ENCODE measurements at places on chromosomes 4 and X.

GRCh38 chrX:2479420-2479780 is 21.4 kb downstream of the DHRSX start:
- no peak for DNase-seq

- no peak for DNase-seq
Measured at GRCh38 chr4:7897811-7898210, 41.9 kb downstream of the AFAP1 start.

DNA sequence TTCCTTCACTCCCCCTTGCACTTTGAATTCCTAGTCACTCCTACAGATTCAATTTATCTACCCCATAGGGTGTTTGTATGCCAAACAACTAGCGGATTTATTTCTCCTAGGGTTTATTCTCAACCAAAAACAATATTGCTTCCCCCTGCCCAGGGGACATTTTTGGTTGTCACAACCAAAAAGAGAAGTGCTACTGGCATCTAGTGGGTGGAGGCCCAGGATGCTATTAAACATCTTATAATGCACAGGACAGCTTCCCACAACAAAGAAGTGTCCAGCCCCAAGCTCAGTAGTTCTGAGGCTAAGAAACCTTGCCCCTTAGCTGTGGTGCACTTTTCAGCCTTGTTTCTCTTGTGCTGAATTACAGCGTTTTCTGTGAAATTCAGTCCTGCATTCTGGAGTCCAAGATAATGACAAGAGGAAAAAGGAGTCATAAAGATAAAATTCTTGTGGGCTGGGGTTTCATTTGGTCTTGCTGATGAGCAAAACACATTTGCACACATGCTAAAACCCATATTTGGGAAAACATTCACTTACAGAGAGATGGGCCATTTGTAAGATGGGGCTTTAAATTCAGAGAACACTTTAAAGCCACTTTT is 11.2 kb upstream of the SYTL4 start:
- no peak for DNase-seq

DNA sequence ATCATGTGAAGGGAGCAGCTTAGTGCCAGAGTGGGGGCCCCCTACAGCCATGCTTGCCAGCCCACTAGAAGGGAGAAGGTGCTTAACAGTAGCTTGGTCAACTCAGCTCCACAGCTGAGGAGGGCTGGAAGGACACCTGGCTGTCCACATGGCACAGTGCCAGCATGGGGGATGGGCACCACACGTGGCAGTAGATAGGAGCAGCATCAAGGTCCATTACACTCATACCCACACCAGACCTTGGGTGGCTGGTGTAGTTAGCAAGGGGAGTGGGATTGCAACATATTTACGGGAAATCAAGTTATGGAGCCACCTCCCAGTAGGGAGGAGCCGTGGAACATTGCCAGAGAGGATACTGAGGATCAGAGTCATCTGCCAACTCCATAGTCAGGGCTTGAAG is 37.9 kb upstream of the SLC4A4 start:
- no peak for DNase-seq

DNA sequence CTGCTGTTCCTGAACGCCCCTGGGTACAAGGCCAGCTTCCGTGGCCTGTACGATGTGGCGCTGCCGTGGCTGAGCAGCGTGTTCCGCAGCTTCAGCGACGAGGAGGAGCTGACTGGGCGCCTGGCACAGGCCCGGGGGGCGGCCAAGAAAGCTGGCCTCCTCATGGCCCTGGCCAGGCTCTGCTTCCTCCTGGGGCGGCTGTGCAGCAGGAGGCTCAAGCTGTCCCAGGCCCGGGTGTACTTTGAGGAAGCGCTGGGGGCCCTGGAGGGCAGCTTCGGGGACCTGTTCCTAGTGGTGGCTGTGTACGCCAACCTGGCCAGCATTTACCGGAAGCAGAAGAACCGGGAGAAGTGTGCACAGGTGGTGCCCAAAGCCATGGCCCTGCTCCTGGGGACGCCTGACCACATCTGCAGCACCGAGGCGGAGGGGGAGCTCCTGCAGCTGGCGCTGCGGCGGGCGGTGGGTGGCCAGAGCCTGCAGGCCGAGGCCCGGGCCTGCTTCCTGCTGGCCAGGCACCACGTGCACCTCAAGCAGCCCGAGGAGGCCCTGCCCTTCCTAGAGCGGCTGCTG is 28.2 kb downstream of the SH3TC1 start:
- no peak for DNase-seq

DNA sequence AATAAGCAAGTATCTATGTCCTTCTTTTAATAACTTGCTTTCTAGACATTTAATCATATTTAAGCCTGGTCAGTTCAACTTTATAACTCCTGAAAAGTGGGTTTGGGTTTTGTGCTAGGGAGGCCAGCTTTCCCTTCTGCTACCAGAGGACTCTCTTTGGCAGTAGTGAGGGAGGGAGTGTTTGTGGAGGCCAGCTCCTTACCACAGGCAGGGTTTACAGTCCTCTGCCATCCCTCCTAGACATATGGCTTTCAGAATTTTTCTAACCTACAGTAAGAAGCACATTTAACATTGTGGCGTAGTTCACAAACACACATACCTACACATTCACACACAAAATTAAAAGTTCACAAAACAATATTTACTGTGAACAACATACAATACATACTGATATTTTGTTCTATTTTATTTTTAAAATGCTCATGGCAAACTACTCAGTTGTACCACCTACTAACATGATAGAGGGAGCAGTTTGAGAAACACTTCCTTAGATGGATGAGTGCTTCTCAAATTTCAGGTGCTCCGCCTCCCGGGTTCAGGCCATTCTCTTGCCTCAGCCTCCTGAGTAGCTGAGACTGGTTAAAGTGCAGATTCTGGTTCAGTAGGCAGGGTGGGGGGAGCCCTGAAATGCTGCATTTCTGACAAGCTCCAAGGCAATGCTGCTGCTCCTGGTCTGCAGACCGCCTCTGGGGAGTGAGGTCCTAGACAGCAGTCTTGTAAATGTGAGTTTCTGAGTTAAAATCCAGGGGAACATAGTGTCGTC is 86.7 kb downstream of the PTTG2 start:
- no peak for DNase-seq

DNA sequence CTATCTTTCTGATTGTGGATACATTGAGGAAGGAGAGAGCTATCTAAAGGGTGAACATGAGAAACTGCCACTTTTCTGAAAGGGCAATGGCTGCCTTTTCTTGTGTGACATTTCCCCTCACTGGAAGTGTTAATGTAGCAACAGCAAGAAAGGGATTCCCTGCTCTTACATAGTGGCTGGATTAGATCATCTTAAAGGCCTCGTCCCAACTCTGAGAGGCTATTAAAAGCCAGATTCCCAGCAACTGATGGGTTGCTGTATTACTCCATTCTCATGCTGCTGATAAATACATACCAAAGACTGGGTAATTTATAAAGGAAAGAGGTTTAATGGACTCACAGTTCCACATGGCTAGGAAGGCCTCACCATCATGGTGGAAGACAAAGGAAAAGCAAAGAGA is 33.7 kb upstream of the ADH7 start:
- no peak for DNase-seq

DNA sequence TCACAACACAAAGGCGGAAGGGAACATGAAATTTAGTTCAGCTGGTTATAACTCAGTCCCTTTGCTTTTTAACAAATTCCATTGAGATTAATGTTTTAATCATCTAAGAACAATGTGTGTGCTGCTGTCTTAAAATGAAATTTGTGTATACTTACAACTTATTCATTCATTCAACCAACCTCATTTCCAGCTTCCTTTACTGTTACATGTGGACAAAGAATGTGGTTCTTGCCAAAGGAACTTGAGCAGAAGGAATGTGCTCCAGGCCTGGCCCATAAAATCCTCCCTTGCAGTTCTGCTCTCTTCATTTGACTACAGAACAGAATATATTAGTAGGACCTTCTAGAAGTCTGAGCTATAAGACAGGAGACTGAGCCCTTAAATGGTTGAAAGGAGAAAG is 176.8 kb upstream of the GLRA2 start:
- DNase-seq = no peak

- DNase-seq = no peak
Measured at GRCh38 chrX:38426785-38427184, 74.4 kb downstream of the OTC start.

DNA sequence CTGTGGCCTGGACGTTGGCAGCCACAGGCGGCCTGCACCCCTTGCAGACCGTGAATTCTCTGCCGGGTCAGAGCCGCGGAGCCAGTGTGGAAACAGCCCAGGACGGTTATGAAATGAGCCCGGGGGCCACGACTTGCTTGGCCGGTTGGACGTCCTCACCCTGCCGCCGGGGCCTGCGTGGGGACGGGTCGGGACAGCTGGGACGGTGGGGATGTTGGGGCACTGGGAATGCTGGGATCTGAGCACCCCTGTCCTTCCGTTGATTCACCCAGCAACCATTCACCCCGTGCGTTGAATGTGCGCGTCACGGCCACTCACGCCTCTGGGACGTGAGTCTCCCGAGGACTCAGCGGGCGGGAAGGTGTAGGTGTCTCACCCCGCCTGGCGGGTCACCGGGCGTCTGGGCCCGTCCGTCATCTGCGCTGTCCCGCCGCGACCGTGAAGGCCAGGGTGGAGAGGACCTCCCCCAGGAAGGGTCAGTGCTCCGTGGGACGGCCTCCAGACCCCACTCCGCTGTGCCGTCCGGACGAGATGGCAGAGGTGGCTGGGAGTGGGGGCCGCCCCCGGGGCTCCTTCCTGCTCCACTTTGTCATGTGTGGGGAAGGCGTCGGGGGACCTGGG is 4.5 kb upstream of the PLCXD1 start:
- peak; percentile 11 for DNase-seq

DNA sequence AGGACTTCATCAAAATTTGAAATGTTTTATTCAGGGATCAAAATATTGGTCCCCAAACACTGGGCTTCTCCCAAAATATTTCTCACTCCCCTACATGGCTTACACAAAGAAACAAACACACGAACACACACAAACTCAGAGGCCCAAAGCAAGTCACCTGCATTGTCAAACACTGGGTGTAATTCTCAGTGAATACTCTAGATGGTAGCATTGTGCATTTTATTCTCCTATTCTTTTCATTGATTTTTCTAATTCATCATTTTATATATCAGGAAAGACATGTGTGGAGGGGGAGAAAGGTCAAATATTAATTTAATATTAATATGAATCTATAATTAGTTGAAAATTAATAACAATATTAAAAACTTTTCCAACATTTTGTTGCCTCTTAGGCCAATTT is 72.3 kb upstream of the TNMD start:
- DNase-seq = no peak

- DNase-seq = no peak
Measured at GRCh38 chrX:23980011-23980441, 47.0 kb downstream of the KLHL15 start.

GRCh38 chr4:34187056-34187455 is 2057.3 kb downstream of the ARAP2 start:
- DNase-seq = no peak

DNA sequence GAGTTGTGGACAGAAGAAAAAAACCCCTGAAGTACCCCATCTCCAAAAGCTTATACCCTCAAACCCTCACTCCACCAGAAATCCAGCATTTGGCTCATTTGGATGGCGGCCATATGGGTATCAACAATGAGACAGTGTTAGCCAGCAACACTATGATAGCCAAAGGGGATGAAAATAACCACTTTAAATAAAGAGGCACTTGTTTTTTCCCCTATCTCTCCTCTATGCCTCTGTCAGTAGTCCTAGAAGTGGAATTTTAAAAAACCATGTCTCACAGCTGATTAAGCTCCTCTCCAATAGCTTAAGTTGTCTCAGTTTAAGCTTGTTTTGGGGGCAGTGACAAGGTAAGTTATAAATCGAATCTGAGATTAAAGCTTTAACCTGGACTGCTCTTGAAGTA is 124.0 kb downstream of the MOSPD2 start:
- no peak for DNase-seq

- DNase-seq = no peak
Measured at GRCh38 chr4:1398681-1399507, 7.3 kb downstream of the NKX1-1 start.

DNA sequence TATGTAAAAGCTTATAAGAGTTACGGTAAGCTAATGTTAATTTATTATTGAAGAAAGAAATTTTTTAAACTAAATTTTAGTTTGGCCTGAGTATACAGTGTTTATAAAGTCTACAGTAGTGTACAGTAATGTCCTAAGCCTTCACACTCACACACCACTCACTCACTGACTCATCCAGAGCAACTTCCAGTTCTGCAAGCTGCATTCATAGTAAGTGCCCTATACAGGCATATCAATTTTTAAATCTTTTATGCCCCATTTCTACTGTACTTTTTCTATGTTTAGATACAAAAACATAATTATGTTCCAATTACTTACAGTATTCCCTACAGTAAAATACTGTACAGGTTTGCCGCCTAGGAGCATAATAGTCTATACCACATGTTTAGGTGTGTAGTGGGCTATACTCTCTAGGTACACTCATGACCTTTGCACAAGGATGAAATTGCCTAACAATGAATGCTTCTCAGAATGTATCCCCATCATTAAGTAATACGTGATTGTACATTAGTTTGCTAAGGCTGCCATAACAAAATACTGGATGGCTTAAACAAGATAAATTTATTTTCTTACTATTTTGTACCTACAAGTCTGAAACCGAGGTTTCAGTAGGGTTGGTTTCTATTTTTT is 333.8 kb upstream of the PCDH7 start:
- no peak for DNase-seq

- no peak for DNase-seq
Measured at GRCh38 chr4:130071746-130072145, 975.8 kb downstream of the C4orf33 start.

GRCh38 chr4:110224142-110224541 is 25.7 kb upstream of the ELOVL6 start:
- no peak for DNase-seq

DNA sequence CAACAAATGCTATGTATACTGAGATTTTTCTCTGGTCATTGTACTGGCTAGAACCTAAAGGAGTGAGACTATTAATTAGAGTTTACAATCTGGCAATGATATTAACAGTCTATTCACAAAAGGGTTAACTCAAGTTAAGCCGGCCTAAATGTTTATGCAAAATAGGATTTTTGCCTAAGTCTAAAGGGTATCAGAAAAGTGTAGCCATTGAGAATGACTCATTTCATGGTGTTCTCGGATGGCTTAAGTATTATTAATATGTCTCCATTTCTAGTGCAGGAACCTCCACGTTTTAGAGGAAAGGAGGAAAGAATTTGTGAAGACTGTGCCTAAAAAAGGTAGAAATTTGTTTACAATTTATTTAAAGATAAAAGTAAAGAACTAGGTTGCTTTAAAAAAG is 29.8 kb downstream of the DYNLT3 start:
- no peak for DNase-seq

- no peak for DNase-seq
Measured at GRCh38 chr4:121738780-121739535, 26.0 kb downstream of the SMIM43 start.

DNA sequence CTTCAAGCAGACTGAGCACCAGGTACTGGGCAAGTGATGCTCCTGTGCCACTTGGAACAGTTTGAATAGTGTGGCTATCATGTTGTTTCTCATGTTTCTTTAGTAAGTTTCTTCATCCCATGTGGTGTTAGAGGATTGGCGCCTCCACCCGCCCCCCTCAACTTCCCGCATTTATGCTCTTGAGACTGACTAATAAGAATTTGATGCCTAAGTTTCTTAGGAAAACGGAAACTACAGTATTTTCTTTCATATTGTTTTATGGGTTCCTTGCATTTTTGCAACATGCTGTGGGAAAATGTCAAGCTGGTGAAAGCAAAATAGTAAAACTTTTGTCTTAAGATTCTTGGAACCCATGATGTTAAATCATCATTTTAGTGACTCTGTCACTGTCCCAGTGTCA is 101.2 kb upstream of the SLC4A4 start:
- DNase-seq = no peak
